ENCODE measurements at places on chromosomes 16 and 17.

DNA sequence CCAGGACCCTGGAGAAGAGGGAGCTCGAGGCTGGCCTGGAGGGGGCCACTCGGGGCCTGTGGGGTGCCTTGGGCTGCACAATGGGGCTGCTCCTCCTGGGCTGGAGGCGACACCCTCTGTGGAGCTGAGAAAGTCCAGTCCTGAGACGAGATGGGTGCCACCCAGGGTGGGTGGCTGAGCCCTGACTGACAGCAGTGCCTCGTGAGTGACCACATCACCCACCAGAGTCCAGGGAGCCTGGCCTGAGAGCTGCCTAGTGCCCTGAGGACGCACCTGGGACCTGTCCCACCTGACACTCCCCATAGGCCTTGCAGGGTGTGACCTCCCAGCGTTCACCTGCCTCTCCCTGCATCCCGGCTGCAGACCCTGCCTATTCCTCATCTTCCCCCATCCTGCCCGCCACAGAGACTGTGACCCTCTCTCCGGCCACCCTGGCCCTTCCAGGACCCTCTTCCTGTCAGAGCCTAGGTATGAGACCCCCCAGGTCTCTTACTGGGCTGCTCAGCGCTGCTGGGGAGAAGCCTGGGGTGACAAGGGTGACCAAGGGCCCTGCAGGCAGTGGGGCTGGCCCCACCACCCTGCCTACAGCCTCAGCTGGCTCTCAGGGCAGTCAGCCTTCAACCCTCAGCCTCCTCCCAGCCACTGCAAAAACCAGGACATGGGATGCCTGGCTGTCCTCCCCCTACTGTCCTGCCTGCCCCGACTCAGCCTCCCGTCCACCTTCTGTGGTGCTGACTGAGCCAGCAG is 41.2 kb downstream of the TNFRSF13B start:
- no peak for DNase-seq

DNA sequence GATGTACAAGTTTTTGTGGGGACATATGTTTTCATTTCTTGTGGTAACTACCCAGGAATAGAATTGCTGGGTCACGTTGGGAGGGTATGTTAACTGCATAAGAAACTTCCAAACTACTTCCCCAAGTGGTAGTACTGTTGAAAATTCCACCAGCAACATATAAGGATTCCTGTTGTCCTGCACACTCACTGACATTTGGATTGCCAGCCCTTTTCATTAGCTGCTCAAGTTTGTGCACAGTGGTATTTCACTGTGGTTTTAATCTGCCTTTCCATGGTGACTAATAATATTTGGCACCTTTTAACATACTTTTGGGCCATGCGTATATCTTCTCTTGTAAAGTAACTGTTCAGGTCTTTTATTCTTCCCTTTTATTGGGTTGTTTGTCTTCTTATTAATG is 103.3 kb downstream of the GNAO1 start:
- no peak for DNase-seq

- no peak for DNase-seq
These were observed 336.8 kb upstream of the MON1B start for GRCh38 chr16:76854234-76854633.

- DNase-seq = no peak
These were observed 211.7 kb downstream of the FTO start for GRCh38 chr16:53915452-53916160.

All from stimulated activated CD8-positive, alpha-beta memory T cell treated with anti-CD3 and anti-CD28 coated beads, Interleukin-7, amount 100 ng/mL, for 1 hour (primary cell).